ENCODE measurements at places on chromosomes 5 and 9. TPM values are rescaled to one million over a fixed set of nuclear protein-coding genes. Genes with fewer than 3 reads are reported as not detected.

- no peak overlapping the region for H3K27ac ChIP-seq
- H3K4me1 ChIP-seq: no peaks in the 10 kb centered on the region
- DNase-seq: peak; percentile 53
- H3K27me3 ChIP-seq: no peaks in the 10 kb centered on the region
- H3K36me3 ChIP-seq: no peaks in the 10 kb centered on the region
- H3K4me3 ChIP-seq: no peak overlapping the region
Observed at GRCh38 chr9:71036501-71036900, 84.9 kb downstream of the TRPM3 start.

- no peak overlapping the region for H3K27ac ChIP-seq
- peaks cover 21% of the 10 kb centered on the region for H3K27me3 ChIP-seq
- no peak overlapping the region for H3K4me3 ChIP-seq
- H3K4me1 ChIP-seq: no peaks in the 10 kb centered on the region
Observed at GRCh38 chr5:174793684-174794328, 69.4 kb downstream of the MSX2 start.

- no peaks in the 10 kb centered on the region for H3K36me3 ChIP-seq
- H3K27ac ChIP-seq: no peak overlapping the region
- no peaks in the 10 kb centered on the region for H3K27me3 ChIP-seq
- no peak overlapping the region for H3K4me3 ChIP-seq
- DNase-seq: no peak
Observed at GRCh38 chr5:122400341-122400740, 88.3 kb downstream of the SNCAIP start.

GRCh38 chr5:159041444-159042198, 58.1 kb downstream of the EBF1 start:
- DNase-seq: no peak
- no peak overlapping the region for H3K27ac ChIP-seq
- no peaks in the 10 kb centered on the region for H3K36me3 ChIP-seq
- no peak overlapping the region for H3K4me3 ChIP-seq
- no peaks in the 10 kb centered on the region for H3K4me1 ChIP-seq

DNA sequence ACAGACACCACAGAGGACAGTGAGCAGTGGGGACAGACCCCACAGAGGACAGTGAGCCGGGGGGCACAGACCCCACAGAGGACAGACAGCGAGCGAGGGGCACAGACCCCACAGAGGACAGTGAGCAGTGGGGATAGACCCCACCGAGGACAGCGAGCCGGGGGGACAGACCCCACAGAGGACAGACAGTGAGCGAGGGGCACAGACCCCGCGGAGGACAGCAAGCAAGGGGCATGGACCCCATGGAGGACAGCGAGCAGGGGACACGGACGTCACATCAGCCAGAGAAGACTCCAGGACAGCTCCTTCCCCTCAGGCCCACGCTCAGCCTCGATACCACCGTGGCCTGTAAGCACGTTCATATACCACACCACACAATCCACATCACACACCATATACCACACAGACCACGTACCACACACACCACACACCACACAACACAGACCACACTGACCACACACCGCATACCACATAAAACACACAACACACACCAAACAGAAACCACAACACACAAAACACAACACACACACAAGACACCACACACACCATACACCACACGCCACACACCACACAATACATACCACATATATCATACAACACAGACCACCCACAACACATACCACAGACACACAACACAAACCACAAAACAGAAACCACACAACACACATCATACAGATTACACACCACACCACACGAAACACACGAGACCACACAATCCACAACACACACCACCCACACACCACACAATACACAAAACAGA, 5.2 kb upstream of the ZDHHC11 start:
- no peaks in the 10 kb centered on the region for H3K27me3 ChIP-seq
- no peaks in the 10 kb centered on the region for H3K36me3 ChIP-seq
- DNase-seq: no peak
- H3K4me1 ChIP-seq: no peaks in the 10 kb centered on the region
- no peak overlapping the region for H3K27ac ChIP-seq

GRCh38 chr5:66713998-66714397, 117.8 kb downstream of the MAST4 start:
- H3K4me1 ChIP-seq: no peaks in the 10 kb centered on the region
- no peaks in the 10 kb centered on the region for H3K27me3 ChIP-seq
- no peak overlapping the region for H3K27ac ChIP-seq
- DNase-seq: no peak

DNA sequence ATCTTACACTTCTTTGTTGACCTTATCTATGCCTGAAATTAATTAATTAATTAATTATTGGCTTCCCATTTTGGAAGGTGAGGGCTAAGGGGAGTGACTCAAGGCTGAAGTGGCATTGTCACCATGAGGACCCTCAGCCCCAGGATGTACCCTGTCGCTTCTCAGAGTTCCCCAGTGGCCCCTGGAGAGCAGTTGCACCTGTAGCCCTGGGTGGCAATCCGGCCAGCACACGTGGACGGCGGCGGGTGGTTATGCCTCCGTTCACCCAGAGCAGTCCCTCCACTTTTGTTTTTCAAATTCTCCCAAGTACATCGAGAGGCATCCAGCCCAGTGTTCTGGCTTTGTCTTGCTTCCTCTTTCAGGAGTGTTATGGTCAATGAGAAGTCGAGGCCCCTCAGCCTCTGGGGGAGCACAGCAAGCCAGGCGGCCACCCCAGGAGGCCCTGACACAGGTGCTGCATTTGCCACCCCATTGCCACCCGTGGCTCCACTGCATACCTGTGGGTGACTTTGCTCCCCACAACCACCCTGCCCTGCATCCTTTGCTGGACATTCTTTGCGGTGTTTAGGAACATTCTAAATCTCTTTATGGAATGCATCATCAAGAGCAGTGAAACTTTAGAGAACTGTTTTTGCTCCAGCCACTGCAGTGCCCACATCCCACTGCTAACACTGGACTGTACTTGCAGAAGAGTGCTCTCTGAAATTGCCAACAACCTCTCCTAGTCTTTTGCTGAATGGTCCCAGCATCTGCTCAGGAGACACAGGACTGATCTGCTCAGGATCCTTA, 11.5 kb upstream of the IRX2 start:
- no peak overlapping the region for H3K4me3 ChIP-seq
- no peaks in the 10 kb centered on the region for H3K4me1 ChIP-seq
- DNase-seq: no peak
- no peaks in the 10 kb centered on the region for H3K27me3 ChIP-seq
- no peaks in the 10 kb centered on the region for H3K36me3 ChIP-seq

TAF11L10 gene
- total RNA-seq: 1.4 TPM

DNA sequence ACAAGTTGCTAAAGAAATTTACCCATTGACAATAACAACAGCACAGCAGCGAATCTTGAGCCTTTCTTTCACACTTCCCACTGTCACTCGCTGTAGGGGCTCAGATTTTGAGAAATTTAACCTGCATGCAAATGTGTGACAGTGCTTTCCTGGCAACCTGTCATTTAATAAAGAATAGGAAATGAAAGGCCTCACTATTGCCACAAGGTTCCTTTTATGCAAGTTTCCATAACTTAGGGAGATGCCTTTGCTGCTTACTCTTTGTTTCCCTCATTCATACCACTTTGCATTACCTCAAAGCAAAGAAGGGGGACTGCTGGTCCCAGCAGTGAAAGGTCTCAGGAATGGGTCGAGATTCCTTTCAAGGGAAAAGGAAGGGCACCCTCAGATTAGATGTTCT, 49.5 kb downstream of the PTCD2 start:
- H3K27ac ChIP-seq: no peak overlapping the region
- DNase-seq: no peak
- H3K27me3 ChIP-seq: no peaks in the 10 kb centered on the region
- no peaks in the 10 kb centered on the region for H3K4me1 ChIP-seq
- H3K36me3 ChIP-seq: no peaks in the 10 kb centered on the region

- no peaks in the 10 kb centered on the region for H3K27me3 ChIP-seq
- no peak for DNase-seq
- H3K4me1 ChIP-seq: peaks cover 5% of the 10 kb centered on the region
- H3K36me3 ChIP-seq: no peaks in the 10 kb centered on the region
- no peak overlapping the region for H3K27ac ChIP-seq
Observed at GRCh38 chr9:109122726-109123621, 3.2 kb upstream of the TMEM245 start.

FOXI1 gene
- total RNA-seq: not detected

ADAMTS16 gene
- 0.28 TPM for total RNA-seq

PRRT1B gene
- total RNA-seq: not detected
